Gastrocnemius medialis (tissue), 4 donors: ENCODE measurements at places on chromosomes 7 and 10. TPM values are rescaled to one million over a fixed set of nuclear protein-coding genes. Genes with fewer than 3 reads are reported as not detected.

- no peak for DNase-seq
Observed at GRCh38 chr10:50593523-50594376, 30.0 kb downstream of the SGMS1 start.

DNA sequence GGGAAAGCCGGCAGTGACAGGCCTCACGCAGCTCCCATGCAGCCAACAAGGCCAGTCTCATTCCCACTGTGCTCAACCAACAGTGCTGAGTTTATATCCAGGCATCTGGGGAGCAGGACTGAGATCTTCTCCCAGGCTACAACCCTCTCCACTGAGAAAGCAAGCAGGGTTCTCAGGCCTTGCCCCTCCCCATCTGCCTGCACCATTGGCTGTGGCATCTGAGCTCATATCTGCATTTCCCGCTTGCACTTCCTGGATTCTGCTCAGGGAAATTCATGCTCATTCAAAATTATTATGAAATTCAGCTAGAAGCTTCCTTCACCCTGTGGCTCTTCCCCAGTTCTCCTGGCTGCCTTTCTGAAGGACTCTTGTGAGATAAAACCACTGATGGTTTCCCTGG, 1029.0 kb downstream of the GRM8 start:
- DNase-seq = no peak

The CCDC172 gene
- total RNA-seq = not detected

The ACBD7 gene
- not detected for total RNA-seq

GRCh38 chr7:5077740-5078139, 32.1 kb downstream of the RBAK start:
- DNase-seq = no peak

The VTI1A gene
- 51.2 TPM for total RNA-seq

DNA sequence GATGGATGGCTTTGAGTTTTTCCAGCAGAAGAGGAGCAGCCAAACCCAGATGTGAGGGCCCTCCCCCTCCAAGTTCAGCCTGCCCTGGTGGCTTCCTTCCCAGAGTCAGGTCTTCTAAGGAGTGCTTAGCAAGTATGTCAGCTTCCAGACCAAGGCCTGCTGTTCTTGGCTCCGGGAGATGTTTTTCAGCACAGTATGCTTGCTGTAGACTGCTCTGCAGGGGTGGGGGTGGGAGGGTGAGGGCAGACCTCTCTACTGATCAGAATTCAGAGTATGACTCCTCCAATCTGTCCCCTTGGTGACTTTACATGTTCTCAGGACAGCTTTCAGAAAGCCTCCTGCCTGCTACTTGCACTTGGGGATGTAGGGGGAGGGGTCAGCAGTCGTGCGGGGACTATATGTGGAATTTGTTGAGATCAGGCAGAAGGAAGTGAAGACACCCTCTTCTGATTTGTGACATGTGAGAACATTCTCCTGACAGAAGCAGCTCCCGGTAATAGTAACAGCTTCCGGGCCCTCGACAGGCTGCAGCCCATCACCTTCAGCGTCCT, 516.4 kb upstream of the ZMIZ1 start:
- DNase-seq = peak; percentile 23
